ENCODE measurements at places on chromosomes 7 and 10. TPM values are rescaled to one million over a fixed set of nuclear protein-coding genes. Genes with fewer than 3 reads are reported as not detected.

The OSBPL3 gene
- total RNA-seq = 8.9 TPM

- no peak for DNase-seq
These were observed 6.2 kb upstream of the USP54 start for GRCh38 chr10:73597346-73597745.

The GBX1 gene
- total RNA-seq = not detected

The FAM25A gene
- total RNA-seq = 25.8 TPM

DNA sequence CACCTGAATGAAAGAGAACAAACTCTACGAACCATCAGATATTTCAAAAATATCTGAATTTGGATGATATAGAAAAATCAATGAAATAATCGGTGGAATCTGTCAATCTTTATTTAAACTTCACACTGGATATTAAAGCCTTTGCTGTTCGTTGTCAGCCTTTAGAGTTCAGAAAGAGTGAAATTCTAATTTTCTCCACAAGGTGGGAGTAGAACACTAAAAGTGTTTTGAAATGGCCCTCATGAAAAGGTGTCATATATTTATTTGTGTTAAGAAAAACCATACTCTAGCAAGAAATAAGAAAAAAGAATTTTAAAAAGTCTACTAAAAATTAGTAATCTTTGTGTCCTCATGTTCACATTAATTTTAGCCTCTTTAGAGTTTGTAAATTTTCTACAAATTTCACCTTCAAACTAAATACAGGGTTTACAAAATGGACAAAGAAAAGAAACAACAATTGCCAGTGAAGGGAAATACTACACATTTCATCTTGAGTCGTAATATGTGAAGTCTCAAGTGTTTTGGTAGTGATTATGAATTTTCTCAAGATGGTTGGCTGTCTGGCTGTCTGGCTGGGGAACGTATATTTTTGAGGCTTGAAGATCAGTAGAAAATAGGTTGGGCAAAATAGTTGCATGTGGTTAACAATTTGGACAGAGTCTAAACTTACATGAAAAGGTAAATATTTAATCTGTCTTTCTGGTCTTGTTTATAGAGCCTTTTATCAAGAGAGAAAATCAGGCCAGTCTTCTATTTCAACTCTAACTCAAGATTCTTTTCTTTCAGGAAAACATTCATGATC lies 43.7 kb downstream of the DNAJB9 start:
- peak; percentile 85 for DNase-seq

DNA sequence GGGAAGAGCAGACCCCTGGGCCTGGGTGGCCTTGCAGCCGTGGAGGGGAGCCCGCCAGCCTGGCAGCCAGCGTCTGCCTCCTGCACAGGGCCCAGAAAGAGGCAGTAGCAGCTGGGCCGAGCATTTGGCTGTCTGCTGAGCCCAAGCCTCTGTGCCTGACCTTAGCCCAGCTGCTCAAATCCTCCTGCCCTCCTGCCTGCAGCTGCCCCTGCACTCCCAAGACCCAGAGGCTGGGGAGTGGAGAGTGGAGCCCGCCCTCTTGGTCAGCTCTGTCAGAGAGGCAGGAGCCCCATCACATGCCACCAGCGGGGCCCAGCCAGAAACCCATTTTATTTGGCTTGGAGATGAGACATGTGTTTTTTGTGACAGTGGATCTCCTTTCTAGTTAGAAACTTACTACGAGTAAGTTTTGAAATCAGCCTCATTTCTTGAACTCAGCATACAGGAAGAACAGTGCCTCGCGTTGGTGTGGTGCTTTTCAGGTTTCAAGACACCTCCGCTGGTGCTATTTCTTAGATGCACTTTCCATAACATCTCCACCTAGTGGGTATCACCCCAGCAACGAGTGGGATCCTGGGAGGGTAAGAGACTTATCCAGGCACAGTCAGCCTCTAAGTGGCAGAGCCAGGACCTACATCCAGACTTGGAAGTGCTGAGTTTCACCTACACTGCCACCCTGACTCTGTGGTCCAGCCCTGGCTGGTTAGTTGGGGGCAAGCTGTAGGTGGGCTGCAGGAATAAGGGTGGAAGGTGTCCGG lies 477.1 kb downstream of the RPS24 start:
- peak; percentile 92 for DNase-seq

- DNase-seq = peak; percentile 78
These were observed 81.1 kb upstream of the PRKG1 start for GRCh38 chr10:50992972-50993766.

GRCh38 chr10:17145239-17145638 lies 15.6 kb upstream of the CUBN start:
- no peak for DNase-seq

GRCh38 chr10:71840177-71840957 lies 10.7 kb downstream of the PSAP start:
- peak; percentile 88 for DNase-seq

The CALML5 gene
- 0.41 TPM for total RNA-seq

DNA sequence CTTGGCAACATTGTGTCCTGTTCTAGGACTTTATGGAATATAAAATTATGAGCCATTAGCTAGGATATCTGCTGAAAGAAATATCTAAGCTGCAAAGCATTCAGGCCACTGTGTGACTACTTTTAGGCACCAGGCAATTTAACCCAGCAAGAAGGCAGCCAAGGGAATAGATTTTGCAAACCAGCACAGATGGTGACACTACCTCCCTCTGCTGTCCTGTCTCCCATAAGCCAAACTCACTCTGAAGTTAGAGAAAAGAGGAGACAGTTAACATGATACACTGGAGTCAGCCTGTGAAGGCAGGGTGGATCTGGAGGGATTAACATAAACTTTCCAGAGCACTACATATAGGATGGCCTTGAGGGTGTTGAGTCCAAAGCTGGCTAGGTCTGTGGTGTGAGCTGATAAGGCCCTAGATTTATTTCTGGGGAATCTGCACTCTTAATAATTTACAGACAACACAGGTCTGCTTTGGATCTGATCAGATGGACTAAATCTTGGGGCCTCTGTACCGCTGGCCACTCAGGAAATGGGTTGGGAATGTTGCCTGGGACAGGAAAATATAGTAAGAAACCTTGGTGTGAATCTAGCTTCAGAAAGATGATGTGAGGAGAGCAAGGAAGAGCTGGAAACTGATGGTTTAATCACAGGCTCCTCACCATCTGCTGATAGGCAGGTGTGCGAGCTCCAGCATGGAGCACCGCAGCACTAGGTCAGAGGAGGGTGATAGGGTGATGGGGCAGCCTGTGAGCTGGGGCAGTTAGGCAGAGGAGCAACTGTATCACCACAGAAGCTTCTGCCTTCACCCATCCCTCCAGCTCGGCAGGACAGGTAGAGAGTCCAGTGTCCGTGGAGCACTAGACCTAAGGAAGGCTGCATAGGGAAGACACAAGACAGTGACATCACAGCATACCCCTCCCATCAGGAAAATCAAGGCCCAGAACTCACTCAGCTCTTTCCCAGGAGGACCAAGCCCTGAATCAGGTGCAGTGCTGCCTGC lies 229.9 kb upstream of the PRSS1 start:
- DNase-seq = peak; percentile 18

- DNase-seq = no peak
These were observed 39.3 kb downstream of the BAZ1B start for GRCh38 chr7:73482746-73483145.

- DNase-seq = no peak
These were observed 116.6 kb upstream of the LANCL2 start for GRCh38 chr7:55248526-55248925.

- no peak for DNase-seq
These were observed 110.3 kb downstream of the VIPR2 start for GRCh38 chr7:159034394-159034793.

- no peak for DNase-seq
These were observed 29.3 kb downstream of the CXCL12 start for GRCh38 chr10:44355630-44356029.

DNA sequence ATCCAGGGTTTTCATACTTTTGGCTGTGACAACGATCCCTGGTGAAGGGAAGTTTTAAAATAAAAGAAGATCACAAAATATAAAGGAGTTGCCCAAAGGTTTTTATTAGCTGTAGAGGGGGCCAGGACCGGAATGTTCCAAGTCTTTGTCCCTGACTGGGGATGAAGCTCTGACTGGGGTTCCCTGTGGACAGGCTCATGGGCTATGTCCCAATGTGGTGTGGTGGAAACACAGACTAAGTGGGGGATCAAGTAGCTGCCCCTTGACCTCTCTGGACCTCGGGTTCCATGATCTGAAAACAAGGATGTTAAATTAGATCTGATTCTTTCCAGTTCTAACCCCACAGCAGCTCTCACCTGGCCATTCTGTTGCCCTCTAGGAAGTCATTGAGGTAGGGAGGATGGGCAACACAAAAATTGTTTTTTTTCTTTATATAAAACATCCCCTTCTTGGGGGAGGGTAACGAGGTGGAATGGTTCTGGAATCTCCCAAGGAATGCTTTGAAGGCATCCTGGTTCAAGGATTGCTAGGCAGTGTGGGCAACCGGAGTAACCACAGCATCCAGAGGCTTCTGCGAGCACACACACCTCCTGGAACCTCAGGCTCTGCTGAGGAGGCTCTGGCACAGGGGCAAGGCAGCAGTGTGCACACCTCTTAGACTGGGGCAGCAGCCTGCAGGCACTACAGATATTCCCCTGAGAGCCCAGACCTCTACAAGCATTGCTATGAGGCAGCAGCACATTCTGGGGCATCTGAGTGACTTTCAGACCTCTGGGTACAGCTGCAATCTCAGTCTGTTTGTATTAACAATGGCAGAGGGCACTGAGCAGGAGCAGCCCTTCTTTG lies 21.4 kb upstream of the CRYGN start:
- no peak for DNase-seq

- no peak for DNase-seq
These were observed 23.6 kb upstream of the VSIR start for GRCh38 chr10:71796749-71797405.
